ENCODE measurements at places on chromosomes 11 and 22.

DNA sequence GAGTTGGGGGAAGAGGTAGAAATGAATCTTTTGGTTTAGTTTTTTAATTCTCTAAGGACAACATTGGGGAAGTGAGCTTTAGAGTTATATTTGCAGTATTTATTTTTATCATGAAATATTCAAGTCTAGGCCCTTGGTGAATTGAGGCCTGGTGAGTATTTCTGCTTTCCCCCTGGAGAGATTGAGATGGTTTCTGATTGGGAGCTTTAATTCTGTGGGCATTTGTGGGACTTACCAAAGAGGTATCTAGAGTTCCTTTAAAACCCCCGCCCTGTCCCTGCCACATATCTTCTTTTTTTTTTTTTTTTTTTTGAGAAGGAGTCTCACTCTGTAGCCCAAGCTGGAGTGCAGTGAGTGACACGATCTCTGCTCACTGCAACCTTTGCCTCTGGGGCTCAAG is 9.6 kb downstream of the ACO2 start:
- no peak for DNase-seq

- no peak for DNase-seq
These were observed 584.0 kb downstream of the KCNA4 start for GRCh38 chr11:29432719-29433325.

- DNase-seq = no peak
These were observed 13.7 kb upstream of the C11orf96 start for GRCh38 chr11:43928721-43929120.

DNA sequence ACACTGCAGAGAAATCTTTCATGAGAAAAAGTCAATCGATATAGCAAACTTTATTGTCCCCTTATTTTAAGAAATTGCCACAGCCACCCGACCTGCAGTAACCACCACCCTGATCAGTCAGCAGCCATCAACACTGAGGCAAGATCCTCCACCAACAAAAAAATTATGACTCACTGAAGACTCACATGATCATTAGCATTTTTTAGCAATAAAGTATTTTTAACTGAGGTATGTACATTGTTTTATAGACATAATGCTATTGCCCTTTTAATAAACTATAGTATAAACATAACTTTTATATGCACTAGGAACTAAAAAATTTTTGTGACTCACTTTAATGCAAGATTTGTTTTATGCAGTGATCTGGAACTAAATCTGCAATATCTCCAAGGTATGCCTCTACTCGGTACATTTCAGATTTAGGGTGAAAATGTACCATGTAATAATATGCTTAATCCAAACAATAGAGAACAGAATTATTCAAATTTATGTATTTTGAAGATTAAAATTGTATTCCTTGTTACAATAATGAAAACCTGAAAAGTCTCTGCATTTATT is 79.2 kb upstream of the CEP126 start:
- DNase-seq = no peak

GRCh38 chr11:81899156-81899555 is 834.5 kb downstream of the FAM181B start:
- no peak for DNase-seq

GRCh38 chr11:77353131-77353530 is 51.6 kb upstream of the GDPD4 start:
- DNase-seq = peak; percentile 31

- no peak for DNase-seq
These were observed 200.9 kb downstream of the KIF18A start for GRCh38 chr11:27907091-27907490.

- peak; percentile 14 for DNase-seq
These were observed 63.8 kb downstream of the ST14 start for GRCh38 chr11:130223291-130223971.

- no peak for DNase-seq
These were observed 47.9 kb upstream of the LIPT2 start for GRCh38 chr11:74541466-74541865.

DNA sequence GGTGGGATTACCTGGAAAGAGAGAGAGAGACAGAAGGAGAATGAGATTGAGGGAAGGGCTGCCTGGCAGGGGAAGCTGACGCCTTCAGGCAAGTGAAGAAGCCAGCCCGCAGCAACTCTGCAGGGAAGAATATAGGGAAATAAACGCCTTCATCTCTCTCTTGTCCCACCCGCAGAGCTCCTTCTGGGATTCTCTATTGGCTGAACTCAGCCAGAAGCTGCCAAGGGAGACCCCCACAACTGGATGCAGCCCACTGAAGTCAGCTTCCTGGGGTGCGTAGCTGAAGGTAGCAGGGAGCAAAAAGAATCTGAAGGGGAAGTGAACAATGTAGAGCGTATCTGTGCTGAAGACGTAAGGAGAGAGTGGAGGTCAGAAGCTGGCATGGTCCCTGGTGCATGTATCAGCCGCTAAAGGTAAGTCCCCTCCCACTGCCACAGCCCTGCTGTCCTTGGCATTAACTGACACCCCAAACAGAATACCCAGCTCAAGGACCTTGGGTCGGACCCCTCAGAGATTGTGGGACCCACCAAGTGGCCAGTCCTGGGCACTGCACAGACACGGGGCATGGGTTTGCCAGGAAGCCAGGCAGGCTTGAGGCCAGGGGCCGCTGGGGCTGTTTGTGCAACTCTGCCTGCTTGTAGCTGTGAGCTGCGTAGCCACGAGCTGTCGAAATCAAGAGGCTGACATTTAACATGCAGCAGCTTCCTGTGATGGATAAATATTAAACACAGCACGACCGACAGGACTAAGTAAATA is 469.9 kb downstream of the MN1 start:
- DNase-seq = no peak

GRCh38 chr11:107131756-107132155 is 113.5 kb upstream of the GUCY1A2 start:
- no peak for DNase-seq

GRCh38 chr11:62957147-62957546 is 27.6 kb downstream of the SLC22A6 start:
- DNase-seq = no peak

GRCh38 chr11:67632175-67632981 is 2.6 kb upstream of the NUDT8 start:
- no peak for DNase-seq

- no peak for DNase-seq
These were observed 9.3 kb downstream of the CCND1 start for GRCh38 chr11:69650081-69650831.

DNA sequence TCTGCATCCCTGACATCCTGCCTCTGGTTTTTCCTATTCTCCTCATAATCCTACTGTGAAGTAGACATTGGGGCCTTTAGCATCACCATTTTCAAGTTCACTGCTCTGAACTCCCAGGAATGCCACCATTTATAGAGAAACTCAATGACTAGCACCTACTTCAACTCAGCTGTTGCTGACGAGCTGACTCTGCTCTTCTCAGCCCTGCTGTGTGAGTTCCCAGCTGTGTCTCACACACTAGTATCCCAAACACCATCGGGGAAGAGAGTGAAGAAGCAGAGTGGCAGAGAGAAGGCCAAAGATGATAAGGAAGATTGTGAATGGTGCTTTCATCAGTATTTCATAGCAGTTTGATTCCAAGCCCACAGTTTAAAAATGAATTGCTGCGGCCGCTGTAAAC is 71.9 kb downstream of the PLEKHA7 start:
- DNase-seq = no peak

GRCh38 chr11:57700425-57700824 is 11.6 kb downstream of the MED19 start:
- no peak for DNase-seq
